ENCODE measurements at places on chromosomes 5 and 9.

DNA sequence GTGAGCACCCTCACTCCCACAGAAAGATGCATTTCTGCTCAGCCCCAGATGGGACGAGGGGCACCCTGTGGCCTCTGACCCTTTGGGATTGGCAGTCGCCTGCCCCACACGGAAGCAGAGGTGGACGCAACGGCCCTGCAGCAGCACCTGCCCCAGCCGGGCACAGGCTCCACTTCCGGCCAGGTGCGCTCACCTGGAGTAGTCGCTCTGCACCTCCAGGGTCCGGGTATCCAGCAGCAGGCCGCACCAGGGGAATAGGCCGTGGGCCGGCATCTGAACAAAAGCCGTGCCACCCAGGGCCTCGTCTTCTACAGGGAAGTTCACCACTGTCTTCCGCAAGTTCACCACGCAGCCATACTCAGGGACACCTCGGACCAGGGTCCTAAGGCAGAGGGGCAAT, 30.7 kb downstream of the TERT start:
- DNase-seq: no peak

DNA sequence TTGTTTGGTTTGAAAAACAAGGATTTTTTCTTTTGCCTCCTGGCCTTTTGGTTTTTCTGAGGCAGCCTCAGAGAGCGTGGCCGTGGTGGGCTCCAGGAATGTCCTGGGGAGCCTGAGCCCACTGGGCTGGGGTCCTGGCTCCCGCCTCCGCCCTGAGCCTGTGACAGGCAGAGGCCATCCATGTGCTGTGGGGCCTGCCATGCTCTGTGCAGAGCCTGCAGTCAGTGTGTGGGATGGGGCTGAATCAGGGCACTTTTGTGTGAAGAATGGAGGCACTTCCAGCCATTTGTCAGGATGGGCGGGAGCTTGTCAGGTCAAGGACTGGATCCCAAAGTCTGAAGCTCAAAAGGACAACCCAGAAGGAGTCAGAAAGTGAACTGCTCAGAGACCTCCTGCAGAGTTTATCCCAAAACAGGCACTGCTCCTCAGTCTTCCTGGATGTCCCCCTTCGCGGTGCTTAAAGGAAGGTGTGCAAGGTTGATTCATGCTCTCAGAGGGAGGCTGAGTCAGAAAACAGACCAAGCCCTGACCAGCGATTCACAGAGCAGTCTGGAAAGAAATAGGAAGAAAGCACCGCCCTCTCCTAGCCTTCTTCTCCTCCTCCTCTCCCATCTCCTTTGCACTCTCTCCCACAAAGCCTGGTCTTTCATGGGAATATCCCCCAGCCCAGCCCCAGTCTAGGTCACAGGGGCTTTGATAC, 53.2 kb downstream of the MVB12B start:
- no peak for DNase-seq

GRCh38 chr5:104815212-104815611, 1252.6 kb upstream of the NUDT12 start:
- DNase-seq: no peak

GRCh38 chr5:55850839-55851674, at the start of gene IL31RA:
Gene IL31RA (plus strand): TSS chr5:55851357. CDS start chr5:55851571, 214 bp downstream.
- no peak for DNase-seq

DNA sequence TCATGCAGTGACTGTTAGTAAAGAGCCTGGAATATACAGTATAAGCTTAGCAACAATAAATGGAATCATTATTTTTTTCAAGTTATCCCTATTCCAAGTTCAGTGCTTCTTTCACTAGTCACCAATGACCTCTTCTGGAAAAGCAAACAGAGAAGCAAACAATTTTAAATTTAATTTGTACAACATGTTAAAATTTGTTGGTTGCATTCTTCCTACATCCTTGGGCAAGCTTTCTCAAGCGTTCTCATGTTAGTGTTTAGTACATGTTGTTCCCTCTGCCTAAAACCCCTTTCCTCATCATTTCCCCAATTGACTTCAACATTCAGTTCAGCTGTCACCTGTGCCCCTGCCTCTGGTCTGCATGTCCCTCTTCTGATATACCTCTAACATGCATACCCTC, 123.4 kb downstream of the SEC61B start:
- DNase-seq: no peak
